ENCODE measurements at places on chromosomes 16 and 17. TPM values are rescaled to one million over a fixed set of nuclear protein-coding genes. Genes with fewer than 3 reads are reported as not detected.
A peak's percentile ranks its signal among the peaks of the same experiment; 100 is the strongest.

- DNase-seq: no peak
Observed at GRCh38 chr16:80147026-80147655, 393.7 kb upstream of the DYNLRB2 start.

- DNase-seq: peak; percentile 51
Observed at GRCh38 chr17:20121359-20122253, 112.4 kb downstream of the SPECC1 start.

DNA sequence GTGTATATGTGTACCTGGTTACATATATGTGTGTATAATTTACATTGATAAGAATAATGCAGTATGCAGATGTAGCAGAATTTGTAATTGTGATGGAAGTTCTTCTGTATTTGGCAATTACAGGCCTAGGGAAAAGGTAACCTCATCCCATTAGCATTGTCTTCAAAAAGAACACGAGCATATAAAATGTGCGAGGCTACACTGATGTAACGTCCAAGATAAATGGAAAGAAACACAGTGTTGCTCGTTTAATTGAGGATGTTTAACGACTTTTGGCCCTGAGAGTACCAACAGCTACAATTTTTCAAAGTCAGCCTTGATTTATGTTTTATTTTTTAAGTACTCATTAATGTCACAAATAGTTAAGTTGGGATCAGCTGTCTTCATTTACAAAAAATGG is 703.5 kb upstream of the RBFOX1 start:
- DNase-seq: no peak

GRCh38 chr17:80799538-80800480 is 191.8 kb upstream of the CHMP6 start:
- DNase-seq: no peak

DNA sequence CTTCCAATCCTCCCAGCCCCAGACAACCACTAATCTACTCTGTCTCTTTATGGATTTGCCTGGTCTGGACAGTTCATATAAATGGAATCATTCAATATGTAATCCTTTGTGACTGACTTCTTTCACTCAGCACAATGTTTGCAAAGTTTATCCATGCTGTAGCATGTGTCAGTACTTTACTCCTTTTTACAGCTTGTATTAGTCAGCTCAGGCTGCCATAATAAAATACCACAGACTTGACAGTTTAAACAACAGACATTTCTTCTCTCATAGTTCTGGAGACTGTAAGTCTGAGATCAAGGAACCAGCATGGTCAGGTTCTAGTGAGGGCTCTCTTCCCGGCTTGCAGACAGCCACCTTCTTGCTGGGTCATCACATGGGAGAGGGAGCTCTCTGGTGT is 41.3 kb downstream of the GPRC5B start:
- no peak for DNase-seq

- DNase-seq: no peak
Observed at GRCh38 chr16:143456-143855, 5.0 kb upstream of the NPRL3 start.

- peak; percentile 63 for DNase-seq
Observed at GRCh38 chr17:57624386-57624785, 120.7 kb downstream of the CCDC182 start.

- peak; percentile 84 for DNase-seq
Observed at GRCh38 chr16:807347-808084, 7.0 kb upstream of the GNG13 start.

DNA sequence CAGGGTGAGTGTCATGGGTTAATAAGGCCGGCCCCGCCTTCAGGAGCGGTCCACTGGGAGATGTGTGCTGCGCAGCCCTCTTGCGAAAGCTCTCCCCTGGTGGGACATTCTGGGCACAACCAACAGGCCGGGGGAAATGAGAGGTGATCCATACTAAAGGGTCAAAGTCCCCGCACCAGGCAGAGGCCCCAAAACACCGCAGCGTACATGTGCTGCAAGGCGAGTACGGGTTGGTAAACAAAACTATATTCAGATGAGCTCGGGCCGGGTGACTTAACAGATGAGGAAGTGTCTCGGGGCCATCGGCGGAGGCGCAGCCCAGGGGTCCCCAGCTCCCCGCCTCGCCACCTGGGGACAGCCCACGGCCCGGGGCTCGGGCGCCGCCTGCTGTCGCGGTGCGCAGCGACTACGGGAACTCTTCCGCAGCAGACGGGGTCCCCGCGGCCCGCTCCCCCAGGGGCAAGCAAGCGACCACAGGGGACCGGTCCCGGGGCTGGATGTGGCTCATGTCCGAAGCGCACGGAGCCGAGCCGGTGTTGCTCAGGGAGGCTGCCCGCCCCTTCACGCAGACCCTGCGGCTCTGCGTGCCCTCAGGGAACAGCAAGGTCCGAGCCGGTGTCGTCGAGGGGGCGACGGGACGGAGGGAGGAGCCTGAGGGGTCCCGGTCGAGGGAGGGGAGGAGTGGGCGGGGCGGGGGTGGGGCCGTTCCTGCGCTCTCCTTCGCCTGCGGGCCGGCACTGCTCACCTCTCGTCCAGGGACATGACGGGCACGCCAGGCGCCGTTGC is at the start of gene RAB37:
Gene RAB37 (plus strand): TSS at position 744 of the 786 bp plus-strand sequence. CDS start 17 bp downstream, at position 761.
- DNase-seq: no peak

GRCh38 chr17:43434902-43435319 is 36.1 kb downstream of the ARL4D start:
- peak; percentile 97 for DNase-seq

GRCh38 chr17:74995847-74996246 is 8.4 kb downstream of the CDR2L start:
- DNase-seq: no peak

DNA sequence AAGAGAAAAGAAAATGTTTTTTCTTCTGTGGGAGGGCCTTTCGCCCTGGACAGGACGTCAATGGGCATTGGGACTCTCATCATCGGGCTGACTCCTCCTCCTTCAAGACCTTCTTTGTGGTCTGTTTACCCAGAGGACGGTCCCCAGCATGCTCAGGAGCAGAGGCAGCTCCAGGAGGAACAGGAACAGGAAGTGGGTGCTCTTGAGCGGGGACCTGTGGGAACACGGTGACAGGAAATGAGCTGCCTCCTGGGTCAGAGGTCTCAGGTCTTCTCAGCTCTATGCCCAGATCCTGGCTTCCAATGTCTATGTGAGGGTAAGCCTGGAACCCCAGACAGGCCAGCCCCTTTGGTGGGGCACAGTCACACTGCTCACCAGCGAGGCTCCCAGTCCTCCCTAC is 12.2 kb downstream of the CD300LD start:
- no peak for DNase-seq

DNA sequence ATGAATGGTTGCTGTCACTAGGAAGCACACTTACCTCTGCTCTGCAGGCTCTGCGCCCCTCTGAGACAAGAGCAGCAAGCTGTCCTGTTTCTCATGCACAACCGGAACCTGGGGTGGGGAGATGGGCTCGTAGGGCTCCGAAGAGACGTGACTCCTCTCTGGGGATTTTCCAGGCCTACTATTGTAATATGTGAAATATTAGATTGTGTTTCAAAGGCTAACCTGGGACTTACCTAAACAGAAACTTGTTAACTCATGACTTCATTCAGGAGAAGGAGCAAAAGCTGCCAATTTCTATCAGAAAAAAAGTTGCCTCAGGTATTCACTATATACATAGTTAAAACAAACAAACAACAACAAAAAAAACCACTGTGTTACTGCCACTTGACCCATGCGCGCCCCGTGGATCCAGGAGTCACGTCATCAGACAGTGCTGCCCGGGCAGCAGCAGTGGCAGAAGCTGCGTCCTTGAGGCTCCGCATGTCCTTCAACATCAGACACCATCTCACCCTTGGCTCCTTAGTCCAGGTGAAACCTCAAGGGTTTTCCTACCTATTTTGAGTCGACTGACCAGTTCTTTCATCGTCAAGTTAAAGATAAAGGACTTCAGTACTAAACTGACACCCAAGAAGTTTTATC is 49.3 kb downstream of the TTC19 start:
- no peak for DNase-seq

ALDH3A1 gene
- not detected for total RNA-seq

SETD6 gene
- total RNA-seq: 17.8 TPM

VTN gene
- total RNA-seq: not detected

CMTM2 gene
- total RNA-seq: not detected
